ENCODE measurements at places on chromosomes 6 and 20.

DNA sequence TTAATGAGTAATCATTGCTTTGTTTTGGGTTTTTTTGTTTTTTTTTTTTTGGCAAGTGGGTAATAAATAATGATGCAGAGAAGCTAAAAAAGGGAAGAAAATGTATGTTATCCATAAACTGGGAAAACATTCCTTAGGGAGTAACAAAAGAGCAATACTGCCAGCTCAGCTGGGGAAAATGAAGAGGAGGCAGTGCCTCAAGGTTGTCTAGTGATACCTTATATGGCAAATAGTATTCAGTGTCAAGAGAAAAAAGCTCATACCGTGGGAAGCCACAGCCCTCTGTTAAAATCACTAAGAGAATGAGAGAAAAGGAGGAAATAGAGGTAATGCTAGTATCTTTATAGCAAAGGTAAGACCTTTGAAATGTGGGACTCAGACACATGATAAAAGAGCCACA, 47.1 kb upstream of the SMLR1 start:
- DNase-seq: no peak

- DNase-seq: no peak
Observed at GRCh38 chr6:105162377-105162776, 17.4 kb downstream of the POPDC3 start.

GRCh38 chr6:132168961-132169360, 217.8 kb upstream of the CCN2 start:
- DNase-seq: no peak

- no peak for DNase-seq
Observed at GRCh38 chr6:37092923-37093727, 76.8 kb upstream of the PIM1 start.

DNA sequence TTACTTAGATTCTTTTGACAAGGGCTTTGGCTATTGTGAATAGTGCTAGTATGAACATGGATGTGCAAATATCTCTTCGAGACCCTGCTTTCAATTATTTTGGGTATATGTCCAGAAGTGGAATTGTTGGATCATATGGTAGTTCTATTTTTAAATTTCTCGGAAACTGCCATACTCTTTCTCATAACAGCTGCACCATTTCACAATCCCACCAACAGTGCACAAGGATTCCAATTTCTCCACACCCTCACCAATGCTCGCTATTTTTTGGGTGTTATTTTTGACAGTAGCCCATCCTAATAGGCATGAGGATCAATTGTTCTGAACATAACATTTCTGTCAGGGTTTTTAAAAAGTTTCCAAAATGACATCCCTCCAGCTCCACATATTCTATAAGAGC, 69.2 kb upstream of the ESR1 start:
- DNase-seq: no peak

DNA sequence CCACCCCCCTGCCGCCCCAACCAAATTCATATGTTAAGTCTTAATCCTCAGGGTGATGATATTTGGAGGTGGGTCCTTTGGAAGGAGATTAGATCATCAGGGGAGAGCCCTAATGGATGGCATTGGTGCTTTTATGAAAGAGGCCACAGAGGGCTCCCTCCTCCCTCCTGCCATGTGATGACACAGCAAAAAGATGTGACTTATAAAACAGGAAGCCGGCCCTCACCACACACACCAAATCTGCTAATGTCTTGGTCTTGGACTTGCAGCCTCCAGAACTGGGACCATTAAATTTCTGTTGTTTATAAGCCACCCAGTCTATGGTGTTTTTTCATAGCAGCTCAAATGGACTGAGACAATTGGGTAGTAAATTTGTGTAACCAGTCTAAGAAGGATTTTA, 176.3 kb downstream of the ADGRG6 start:
- no peak for DNase-seq

GRCh38 chr20:5524896-5525295, 208.1 kb upstream of the PROKR2 start:
- DNase-seq: no peak
